ENCODE measurements at places on chromosomes 13 and 19.

DNA sequence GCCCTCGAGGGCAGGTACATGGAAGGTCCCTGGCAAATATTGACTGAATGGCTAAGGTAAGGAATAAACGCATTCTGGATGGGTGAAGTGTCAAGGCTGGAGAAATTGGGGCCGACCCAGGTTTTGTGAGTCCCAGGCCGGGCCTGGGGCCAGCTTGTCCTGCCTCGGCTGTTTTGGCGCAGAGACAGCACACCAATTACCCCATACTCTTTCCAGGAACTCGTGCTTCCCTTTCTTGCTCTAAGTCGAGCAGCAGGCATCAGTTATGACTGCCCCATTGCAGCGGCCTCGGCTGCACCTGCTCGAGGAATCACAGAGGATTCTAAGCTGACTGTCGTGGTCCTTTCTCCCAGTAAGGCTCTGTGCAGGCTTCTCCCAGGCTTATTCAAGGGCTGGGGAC, 67.1 kb downstream of the ZNF536 start:
- peak; percentile 35 for DNase-seq

- DNase-seq: no peak
Measured at GRCh38 chr13:98909016-98909415, 68.8 kb downstream of the DOCK9 start.

GRCh38 chr19:2016041-2016807, 710 bp upstream of the BTBD2 start:
- peak; percentile 94 for DNase-seq

DNA sequence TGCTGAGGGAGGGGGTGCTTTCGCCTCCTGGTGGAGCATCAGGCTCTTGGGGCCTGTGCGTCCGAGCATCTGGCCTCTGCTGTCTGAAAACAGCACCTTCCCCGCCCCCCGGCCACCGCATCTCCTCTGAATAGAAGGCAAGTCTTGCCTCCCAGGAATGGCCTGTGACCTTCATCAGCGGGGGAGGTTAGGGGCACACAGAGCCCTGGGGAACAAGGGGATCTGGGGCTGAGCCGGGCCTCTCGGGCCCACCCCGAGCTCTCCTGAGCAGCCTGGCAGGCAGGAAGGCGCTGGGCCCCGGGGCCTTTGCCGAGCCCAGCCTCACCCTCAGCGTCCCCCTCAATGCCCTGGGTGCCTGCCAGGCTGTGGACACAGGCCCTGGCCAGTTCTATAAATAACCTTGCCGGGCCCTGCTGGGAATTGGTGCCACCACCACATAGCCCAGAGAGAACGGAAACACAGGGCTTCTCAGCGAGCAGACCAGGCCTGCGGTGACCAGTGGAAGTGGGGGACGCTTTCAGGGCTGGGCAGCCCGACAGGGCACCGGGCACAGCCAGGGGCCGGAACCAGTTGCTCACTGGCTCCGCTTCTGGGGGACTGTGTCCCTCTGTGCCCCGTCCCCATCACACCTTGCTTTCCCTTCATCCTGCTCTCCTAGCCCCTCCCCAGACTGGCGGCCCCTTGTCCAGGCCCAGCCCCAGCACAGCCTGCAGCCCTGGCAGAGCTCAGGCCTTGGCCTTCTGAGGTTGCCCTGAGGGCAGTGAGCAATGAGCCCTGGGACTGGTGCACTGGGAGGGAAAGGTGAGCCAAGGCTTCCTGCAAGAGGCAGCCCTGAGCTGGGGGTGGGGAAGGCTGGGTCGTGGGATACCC, 9.5 kb downstream of the STK11 start:
- DNase-seq: peak; percentile 72

GRCh38 chr13:46685006-46685730, 111.8 kb downstream of the ESD start:
- DNase-seq: no peak

DNA sequence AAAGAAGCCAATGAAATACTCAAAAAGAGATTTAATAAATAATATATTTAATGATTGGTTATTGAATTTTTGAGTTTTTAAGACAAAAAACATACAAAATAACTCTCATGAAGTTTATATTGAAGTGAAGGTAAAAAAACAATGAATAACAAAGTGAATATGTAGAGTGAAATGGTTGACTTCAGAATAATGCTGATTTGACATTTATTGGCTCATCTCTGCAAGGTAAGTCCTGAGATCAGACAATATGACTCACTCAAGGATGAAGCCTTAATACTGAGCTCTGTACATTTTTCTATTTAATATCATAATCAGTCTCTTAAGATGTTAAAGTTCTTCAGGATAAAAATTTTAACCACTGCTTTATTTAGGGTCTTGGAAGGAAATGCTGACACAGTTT, 1398.9 kb upstream of the PCDH9 start:
- DNase-seq: no peak

DNA sequence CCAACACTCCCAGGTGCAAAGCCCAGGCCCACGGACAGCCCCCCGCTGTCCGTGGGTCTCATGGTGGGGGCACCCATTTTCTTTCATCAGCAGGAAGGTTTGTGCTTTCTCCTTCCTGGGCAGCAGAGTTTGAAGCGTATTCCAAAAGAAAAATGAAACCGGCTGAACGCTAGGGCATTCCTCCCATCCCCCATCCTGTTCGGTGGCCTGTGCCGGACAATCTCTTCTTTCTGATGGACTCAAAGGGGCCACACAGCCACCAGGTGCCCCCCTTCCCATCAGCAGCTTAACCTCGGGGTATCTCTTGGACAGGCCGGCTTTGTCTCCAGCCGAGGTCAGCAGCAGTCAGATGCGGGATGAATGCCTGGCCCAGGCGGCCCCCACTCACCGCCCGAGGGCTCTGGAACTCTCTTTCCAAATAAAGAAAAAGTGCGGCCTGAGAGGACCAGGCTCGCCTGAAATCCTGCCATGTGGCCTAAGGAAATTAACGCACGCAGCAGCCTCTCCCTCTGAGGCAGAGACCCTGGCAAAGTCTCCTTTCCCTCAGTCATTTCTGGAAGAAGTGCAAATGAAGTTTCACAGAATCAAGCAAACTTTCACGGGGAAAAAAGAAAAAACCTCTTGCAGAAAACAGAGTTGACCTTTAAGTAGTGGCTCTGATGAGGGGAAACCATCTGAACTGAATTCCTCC, 67.8 kb downstream of the RASA3 start:
- DNase-seq: peak; percentile 93

DNA sequence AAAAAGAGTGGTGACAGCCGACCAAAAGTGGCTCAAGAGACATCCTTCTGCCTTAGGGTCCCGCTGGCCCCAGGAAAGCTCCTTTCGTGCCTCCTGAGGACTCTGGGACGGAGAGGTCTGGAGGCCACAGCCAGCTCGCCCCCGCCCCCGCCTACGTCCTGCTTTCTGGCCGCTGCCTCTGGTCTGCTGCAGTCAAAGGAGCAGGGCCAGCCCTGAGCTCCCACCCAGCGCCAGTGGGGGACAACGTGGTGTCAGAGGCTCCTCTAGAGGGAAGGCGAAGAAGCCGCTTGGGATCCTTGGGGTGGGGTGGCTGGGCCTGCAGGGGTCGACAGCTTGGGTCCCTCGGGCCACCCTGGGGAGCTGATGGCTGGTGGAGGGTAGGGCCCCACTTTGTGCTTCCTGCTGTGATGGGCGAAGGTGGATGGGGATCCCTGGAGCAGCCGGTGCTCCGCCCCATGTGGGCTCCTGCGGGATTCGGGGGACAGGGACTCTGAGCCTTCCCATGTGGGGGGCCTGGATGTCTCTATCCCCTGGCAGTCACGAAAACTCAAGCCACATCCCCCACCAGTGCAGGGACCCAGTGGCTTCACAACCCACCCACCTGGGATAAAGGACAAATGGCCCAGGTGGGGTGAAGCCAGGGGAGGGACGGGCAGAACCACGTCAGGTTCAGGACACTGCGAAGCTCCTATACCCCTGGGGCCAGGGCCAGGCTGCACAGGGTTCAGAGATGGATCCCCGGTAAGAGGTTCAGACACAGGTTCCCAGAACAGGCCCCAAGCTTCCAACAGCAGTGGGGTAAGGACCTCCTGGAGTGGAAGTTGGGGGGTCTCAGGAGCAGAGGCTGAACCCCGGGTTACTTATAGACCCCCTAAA, 9.0 kb upstream of the DIRAS1 start:
- DNase-seq: no peak

- DNase-seq: no peak
Measured at GRCh38 chr13:96822895-96823294, 171.4 kb downstream of the OXGR1 start.

DNA sequence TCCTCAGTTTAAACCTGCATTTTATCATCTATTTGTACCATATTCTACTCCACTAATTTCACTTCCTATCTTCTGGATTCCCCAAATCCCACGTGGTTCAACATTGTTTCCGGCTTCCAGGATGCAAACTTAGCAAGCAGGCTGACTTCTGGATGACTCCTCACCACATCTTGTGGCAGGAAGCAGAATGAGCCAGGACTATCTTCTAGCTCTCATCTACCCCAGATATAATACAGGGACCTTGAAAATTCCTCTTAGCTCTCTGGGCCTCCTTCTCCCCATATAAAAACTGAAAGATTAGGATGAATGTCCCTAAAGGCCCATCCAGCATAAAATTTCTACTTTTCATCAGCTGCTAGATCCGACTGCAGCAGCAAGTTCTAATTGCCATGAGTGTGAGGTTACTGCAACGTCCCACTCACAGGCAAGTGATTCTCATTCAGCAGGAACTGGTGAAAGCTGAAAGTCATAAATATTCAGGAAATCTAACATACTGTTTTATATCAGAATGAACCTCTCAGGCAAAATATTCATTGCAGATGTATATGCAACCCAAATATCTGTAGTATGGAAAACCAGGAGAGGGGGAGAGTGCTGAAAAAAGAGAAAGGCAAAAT, 93.4 kb downstream of the KCTD12 start:
- peak; percentile 61 for DNase-seq

DNA sequence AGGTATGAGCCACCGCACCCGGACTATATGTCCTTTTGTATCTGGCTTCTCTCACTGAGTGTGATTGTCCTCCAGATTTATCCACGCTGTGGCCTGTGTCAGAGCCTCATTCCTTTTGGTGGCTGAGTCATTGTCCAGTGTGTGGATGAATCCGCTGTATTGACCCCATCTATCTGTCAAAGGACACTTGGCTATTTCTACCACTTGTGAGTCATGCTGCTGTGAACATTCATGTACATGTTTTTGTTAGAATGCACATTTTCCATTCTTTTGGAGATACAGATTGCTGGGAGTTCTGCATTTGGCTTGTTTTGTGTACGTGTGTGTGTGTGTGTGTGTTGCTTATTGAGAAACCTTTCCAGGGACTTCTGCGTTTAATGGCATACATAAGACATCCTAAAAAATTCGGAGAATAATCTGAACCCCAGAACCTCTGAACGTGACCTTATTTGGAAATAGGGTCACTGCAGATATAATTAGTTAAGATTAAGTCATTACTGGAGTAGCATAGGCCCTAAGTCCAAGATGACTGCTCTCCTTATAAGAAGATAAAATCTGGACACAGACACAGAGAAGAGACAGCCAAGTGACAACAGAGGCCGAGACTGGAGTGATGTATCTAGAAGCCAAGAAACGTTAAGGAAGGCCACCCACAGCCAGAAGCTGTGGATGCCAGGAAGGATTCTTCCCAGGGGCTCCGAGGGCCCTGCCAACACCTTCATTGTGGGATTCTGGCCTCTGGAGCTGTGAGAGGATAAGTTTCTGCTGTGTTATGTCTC, 4.9 kb upstream of the GIPC3 start:
- DNase-seq: no peak

DNA sequence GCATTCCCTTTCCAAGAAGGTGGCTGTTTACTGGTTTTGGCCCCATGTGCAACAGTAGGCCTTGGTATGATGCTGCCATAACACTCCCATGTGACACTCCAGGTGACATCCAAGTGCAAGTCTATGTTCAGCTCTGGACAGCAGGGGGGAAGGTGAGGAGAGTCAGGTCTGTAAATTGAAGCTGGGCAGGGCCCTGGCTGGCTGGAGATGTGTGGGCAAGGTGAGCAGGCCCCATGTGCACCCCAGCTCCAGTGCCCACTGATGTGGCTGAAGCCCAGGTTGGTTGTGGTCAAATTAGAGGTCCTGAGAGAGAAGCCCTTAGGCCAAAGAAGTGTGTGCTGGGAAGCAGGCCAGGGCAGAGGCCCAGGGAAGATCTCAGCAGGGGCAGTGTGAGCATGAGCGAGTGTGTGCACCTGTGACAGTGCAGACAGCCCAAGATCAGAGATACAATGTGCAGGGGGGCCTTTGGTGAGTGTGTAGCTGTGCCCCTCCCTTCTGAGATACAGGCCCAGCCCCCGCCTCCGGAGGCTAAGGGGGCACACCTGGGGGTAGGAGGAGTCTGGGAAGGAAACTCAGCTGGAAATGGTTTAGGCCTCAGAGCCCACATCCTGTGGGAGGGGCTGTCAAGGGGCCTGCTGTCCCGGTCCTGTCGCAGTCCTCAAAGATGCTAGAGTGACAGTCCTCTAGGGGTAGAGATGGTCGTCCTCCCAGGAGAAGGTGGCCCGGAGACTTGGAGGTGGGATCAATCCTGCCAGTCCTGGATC, 18.6 kb downstream of the DEDD2 start:
- DNase-seq: no peak

- DNase-seq: no peak
Measured at GRCh38 chr13:48720621-48721020, 66.9 kb downstream of the CYSLTR2 start.

GRCh38 chr19:14478113-14478545, 3.0 kb upstream of the PTGER1 start:
- no peak for DNase-seq

DNA sequence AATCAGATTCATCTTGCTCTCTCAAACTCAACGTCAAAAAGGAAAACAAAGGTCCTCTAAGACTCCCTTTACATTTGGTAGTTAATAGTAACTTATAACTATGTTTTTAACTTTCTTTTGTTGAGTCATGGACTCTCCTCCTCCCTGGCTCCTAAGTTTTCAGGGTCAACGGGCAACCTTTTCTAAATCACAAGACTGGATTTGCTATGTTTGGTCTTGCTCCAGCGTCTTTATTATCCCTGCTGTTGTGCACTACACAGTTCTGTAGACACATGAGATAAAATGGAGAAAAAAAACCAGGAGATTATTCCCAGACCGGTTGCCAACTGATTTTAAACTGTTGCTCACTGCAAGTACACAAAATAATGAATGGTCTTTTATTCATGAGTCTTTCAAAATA, 1.9 kb upstream of the ITM2B start:
- no peak for DNase-seq

GRCh38 chr13:45456196-45456972, 8.4 kb upstream of the COG3 start:
- no peak for DNase-seq

DNA sequence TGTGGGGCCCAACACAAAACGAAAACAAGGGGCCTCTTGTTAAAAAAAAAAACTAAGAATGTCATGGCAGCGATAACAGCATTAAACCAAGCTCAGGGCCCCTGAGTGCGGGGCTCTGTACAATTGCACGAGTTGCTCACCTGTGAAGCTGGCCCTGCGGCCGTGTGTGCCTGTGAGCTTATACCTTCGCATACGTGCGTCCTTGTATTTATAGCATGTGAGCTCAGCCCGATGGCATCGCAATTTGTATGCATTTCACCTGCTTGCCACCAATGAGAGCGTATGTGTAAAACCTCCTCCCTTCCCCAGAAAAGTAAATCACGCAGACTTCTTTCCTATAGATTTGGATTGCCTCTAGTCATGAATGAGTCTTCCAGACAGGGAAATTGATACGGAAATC, 17.1 kb downstream of the HNRNPM start:
- no peak for DNase-seq

GRCh38 chr13:100506600-100507422, 81.8 kb downstream of the GGACT start:
- DNase-seq: no peak
